ENCODE measurements at places on chromosomes 7 and 10.

GRCh38 chr10:30422151-30422695 lies 11.8 kb upstream of the MAP3K8 start:
- no peak for DNase-seq

DNA sequence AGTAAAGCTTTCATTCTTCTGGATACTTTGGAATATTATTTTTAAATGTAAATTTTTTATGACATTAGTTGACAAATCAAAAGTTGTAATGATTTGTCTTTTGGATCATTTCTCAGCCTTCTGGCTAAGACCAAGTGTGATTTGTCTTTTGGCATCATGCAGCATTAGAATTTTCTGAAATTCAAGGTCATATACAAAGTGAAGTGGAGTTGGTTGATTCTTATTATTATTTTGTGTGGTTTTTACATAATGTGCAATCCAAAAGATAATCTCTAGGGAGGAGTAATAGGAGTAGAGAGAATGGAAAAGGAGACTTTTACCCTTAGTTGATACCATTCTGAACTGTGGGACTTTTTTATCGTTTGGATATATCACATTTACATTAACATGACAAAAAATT lies 24.2 kb upstream of the SEPTIN7 start:
- no peak for DNase-seq

DNA sequence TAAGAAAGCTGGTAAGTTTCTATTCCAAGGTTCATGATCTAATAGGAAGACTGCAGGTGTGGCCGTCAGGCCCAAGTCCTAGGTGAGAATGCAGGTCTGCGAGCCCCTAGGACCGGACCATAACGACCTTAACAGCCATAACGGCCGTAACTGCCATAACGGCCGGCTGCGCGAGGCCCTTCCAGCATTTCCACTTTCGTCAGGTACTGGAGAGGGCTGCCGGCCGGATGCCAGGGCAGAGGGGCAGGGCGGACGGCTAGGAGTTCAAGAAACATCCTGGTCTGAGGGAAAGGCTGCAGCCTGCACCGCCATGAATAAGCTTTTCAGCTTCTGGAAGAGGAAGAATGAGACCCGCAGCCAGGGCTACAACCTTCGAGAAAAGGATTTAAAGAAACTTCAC lies at the start of gene ANKRD7:
Gene ANKRD7 (plus strand): TSS at position 184 of the 400 bp plus-strand sequence. CDS start 127 bp downstream, at position 311.
- no peak for DNase-seq

DNA sequence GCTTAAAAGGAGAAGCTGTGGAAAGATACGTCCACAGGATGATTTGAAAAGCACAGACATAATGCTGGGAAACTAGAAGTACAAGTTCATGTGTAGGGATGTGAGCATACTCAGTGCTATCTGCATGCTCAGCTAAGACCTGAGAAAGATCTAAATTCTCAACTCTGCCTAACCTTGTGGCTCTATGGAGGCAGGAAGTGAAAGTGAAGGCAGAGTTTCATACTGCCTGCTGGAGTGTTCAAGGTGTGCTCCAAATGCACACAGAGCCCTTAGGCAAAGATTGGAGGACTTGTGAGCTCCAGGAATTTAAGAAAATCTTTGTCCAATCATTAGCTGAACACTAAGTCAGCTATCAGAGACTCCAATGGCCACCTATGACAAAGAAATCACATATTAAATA lies 190.9 kb downstream of the RNLS start:
- no peak for DNase-seq

DNA sequence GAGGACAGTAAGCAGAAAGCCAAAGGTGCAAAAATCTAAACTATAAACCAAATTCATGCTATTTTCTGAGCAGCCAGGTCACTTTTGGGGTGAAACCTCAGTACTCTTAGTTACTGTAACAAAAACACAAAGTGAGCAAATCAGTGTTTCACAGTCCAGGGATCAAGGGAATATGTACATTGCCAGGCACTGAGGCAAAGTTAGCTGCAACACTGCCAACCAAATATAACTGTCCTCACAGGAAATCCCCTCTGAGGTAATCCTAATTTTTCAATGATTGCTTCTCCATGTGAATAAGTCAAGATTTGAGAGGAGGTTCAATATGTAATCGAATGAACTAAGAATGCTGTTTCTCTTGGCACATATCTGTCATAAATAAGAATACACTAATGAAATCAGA lies 229.7 kb downstream of the TSPAN12 start:
- DNase-seq, result no peak
